ENCODE measurements at places on chromosomes 3 and 15. TPM values are rescaled to one million over a fixed set of nuclear protein-coding genes. Genes with fewer than 3 reads are reported as not detected.

IGF2BP2 gene
- 67.8 TPM for total RNA-seq

CPA3 gene
- under 0.01 TPM for total RNA-seq

IMPG2 gene
- total RNA-seq, result 0.32 TPM

SETMAR gene
- total RNA-seq, result 11.3 TPM

USP13 gene
- total RNA-seq, result 7.8 TPM

Measured in fibroblast of villous mesenchyme (primary cell).